Tracheal epithelial cell (primary cell): ENCODE measurements at places on chromosomes 5 and 9. TPM values are rescaled to one million over a fixed set of nuclear protein-coding genes. Genes with fewer than 3 reads are reported as not detected.

Gene SLC34A1
- total RNA-seq: 0.43 TPM in 1 of 2 replicates, not detected in the other

Gene SLC36A2
- not detected in 2 replicates for total RNA-seq

Gene MOB3B
- total RNA-seq: 0.85 and 1.4 TPM in 2 replicates

Gene PCDHB12
- total RNA-seq: under 0.01 TPM in 1 of 2 replicates, not detected in the other

Gene MYMK
- not detected in 2 replicates for total RNA-seq

Gene PCDHB11
- total RNA-seq: 0.24 and 0.43 TPM in 2 replicates

Gene INSYN2B
- total RNA-seq: 0.24 and 0.43 TPM in 2 replicates

Gene HK3
- total RNA-seq: not detected in 2 replicates

Gene MEF2C
- 0.85 and 1.7 TPM in 2 replicates for total RNA-seq

Gene CDC20B
- total RNA-seq: not detected in 2 replicates

Gene RNF44
- 5.3 and 5.8 TPM in 2 replicates for total RNA-seq

Gene CDO1
- 0.24 TPM in 1 of 2 replicates, not detected in the other for total RNA-seq

Gene PCDHGA5
- total RNA-seq: 0.24 TPM in 1 of 2 replicates, not detected in the other

Gene RNF14
- total RNA-seq: 58.1 and 64.4 TPM in 2 replicates

Gene SLC25A2
- not detected in 2 replicates for total RNA-seq

Gene EIF4E1B
- not detected in 2 replicates for total RNA-seq

Gene AK1
- total RNA-seq: 23.6 and 37.9 TPM in 2 replicates

Gene TRAF1
- total RNA-seq: 0.85 and 6.3 TPM in 2 replicates

Gene HTR4
- total RNA-seq: not detected in 2 replicates

Gene ANKRD18B
- total RNA-seq: 3.9 and 16.6 TPM in 2 replicates

Gene GFI1B
- total RNA-seq: not detected in 2 replicates

Gene CSF2
- 69.2 TPM in 1 of 2 replicates, not detected in the other for total RNA-seq

Gene NDUFS4
- total RNA-seq: 97.4 and 130 TPM in 2 replicates

Gene STX17
- total RNA-seq: 14.9 and 15.8 TPM in 2 replicates

Gene PDLIM4
- 33.7 and 147 TPM in 2 replicates for total RNA-seq

Gene CAMK2A
- under 0.01 and 0.24 TPM in 2 replicates for total RNA-seq

Gene KIF20A
- 0.64 and 4.3 TPM in 2 replicates for total RNA-seq

Gene PRELID2
- total RNA-seq: 19.6 and 39.0 TPM in 2 replicates
